HuH-7 (cell line): ENCODE measurements at places on chromosomes 6 and 20.

DNA sequence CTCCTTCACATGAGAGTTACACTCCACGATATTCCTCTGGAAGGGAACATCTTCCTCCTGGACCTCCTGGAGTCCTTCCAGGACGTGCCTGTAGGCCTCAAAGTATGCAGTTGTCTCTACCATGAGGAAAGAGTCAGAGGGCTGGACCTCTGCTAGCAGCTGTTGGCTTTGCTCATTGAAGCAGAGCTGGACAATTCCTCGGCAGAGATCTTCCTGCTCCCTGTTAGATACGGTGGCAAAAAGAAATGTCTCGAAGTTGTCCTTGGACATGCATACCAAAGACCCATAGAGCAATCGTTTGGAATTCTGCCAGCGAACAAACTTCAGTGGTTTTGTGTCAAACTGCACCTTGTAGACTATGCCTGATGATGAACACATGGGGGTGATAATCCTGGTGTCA is 7.7 kb downstream of the ZNFX1 start:
- no peak for DNase-seq

DNA sequence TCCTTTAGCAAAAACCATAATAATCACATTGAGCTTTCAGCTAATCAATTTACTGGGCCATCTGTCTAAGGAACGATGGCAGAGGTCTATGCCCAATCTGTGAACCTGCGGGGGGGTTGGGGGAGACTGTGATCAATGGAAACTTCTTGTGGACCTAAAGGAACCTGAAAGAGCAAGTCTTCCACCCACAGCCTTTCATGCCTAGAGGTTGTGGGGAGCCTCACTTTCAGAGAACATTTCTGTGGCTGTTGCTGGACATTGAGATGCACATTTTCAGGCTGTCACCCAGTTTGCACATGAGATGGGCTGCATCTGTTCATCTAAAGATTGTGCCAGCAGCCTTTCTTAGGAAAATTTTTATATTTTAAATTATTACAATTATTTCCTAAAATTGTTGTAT is 310.0 kb upstream of the SPTLC3 start:
- DNase-seq, result no peak

DNA sequence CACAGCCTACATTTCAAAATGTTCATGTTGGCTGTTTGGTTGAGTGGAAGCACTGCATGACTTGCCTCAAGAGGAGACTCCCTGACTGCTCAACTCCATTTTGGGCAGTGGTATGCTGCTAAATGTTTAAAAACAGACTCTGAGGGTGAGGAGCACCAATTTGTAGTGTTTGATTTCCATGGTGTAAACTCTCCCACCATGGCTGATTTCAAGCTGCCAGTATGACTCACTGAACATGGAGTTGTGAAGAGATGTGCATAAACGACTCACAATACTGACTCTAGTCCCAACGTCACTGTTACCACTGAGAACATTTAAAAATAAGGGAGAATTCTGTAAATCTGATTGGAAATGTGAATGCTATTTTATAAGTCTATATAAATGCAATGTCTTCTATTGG is 70.4 kb downstream of the BACH2 start:
- no peak for DNase-seq

GRCh38 chr6:81088145-81088544 is 664.3 kb downstream of the TENT5A start:
- DNase-seq, result no peak

- no peak for DNase-seq
Measured at GRCh38 chr20:36547186-36548005, 6.1 kb downstream of the MYL9 start.

GRCh38 chr20:32114305-32114960 is 4.9 kb downstream of the TM9SF4 start:
- DNase-seq, result no peak

DNA sequence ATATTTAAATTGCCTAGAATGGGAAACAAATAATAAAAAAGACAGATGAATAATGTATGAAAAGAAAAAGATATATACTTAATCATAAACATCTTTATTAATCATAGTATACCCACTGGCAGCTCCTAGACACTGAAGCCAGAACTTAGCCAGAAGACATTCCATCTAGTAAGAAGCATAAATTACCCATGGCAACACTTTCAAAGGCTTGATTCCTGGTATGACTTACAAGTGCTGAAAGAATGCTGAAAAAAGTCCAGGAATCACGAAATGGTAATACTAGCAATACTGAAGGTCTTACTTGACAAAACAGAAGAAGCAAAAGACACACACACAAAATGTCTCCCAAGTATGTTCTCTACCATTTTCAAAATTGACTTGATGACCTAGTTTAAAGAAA is 38.0 kb downstream of the RWDD2A start:
- DNase-seq, result no peak

DNA sequence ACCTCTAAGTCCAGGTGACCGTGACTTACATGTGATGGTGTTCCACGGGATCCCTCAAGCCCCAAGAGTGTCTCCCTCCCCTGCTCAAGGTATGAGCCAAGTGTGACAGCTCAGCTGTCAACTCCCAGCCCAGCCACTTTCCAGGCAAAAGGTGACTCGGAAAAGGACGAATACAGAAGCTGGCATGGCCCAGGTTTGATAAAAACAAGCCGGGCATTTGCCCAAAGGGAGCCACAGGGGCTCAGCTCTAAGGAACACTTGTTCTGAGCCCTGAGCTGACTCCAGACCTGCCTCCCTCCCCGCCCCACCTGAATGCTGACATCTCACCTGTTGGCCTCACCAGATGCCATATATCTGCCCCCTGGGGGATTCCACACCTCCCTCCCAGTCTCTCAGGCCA is 43.0 kb upstream of the BPIFA2 start:
- DNase-seq, result no peak

DNA sequence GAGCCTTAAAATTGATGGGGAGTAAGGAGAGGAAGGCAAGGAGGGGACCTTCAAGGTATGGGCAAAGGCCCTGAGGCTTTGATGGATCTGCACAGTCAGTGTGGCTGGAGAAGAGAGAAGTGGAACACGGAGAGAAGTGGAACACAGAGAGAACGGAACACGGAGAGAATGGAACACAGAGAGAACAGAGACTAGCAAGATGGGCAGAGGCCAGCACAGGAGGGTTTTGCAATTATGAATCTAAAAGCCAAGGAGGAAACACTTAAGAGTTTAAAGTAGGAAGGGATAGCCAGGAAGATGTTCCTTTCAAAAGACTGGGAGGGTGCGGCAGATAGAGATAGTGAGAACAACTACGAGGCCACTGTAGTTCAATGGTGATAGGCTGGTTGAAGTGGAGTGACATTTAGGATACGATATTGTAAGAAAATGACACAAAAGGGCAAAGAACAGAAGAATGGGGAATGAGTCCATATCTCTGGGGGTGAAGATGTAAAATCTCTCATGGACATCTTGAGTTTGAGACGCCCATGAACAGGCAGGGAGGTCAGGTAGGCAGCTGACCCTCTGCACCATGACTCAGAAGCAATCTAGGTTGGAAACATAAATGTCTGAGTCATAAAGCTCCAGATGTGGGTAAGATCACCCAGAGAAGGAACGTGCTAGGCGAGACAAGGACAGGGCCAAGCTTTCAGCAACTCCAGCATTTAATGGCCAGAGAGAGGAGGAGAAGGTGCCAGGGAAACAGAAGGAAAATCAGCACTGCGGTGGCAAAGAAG is 25.4 kb downstream of the ZMYND8 start:
- no peak for DNase-seq

DNA sequence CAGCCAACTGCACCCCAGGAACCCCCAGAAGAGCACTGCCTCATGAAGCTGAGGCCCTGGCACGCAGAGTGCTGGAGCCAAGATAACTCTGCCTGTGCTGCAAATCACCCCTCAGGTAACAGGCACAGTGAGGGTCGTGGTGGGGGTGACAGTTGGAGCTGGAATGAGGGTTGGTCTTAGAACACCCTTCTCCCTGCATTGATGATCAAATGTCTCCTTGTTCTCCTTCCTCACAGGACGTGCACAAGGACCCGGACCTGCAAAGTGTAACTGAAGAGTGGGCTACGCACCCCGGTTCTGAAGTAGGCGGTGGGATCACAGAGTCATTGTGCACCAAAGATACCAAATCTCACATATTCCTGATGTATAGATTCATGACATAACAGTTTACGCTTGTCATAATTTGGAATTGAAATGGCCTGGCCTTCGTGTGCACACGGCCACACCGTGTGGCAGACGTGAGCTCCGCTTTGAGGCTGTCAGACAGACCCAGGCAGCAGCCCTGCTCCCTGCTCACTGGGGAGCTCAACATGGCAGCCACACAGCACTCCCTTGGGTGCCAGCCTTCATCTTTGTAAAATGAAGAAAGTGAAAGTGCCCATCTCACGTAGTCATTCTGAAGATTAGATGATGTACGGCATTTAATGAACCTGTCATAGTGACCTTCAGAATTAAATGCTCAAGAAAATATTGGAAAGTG is 8.8 kb downstream of the THBS2 start:
- no peak for DNase-seq

GRCh38 chr6:119533603-119534279 is 184.2 kb upstream of the MAN1A1 start:
- no peak for DNase-seq

DNA sequence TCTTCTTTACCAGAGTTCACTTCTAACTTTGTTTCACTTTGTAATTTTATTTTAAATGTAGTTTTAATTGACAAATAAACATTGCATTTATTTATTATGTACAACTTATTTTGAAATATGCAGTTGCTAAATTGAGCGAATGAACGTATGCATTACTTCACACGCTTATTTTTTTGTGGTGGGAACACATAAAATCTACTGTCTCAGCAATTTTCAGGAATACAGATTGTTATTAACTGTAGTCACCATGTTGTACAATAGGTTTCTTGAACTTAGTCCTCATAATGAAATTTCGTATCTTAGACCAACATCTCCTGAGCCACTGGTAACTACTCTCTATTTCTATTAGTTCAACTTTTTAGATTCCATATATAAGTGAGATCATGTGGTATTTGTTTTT is 46.9 kb downstream of the NKAIN2 start:
- DNase-seq, result no peak

DNA sequence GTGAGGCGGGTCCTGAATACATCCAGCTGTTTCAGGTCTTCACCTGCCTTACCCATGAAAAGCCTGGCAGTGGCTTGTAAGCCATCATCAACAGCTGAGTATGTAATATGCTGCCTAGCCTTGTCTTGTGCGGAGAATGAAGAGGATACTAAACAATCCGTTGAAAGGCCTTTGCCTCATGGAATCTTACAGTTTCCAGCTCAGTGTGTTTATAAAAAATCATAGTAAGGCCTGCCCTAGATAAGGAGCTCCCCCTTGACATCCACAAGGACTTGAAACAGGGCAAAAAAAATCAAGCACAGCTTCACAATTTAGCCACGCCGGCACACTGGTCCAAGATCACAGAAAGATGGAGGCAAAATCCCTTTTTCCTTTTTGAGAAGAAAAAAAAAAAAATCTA is 115.7 kb downstream of the KIF16B start:
- no peak for DNase-seq

- DNase-seq, result no peak
Measured at GRCh38 chr6:48766349-48766748, 655.4 kb upstream of the PTCHD4 start.

DNA sequence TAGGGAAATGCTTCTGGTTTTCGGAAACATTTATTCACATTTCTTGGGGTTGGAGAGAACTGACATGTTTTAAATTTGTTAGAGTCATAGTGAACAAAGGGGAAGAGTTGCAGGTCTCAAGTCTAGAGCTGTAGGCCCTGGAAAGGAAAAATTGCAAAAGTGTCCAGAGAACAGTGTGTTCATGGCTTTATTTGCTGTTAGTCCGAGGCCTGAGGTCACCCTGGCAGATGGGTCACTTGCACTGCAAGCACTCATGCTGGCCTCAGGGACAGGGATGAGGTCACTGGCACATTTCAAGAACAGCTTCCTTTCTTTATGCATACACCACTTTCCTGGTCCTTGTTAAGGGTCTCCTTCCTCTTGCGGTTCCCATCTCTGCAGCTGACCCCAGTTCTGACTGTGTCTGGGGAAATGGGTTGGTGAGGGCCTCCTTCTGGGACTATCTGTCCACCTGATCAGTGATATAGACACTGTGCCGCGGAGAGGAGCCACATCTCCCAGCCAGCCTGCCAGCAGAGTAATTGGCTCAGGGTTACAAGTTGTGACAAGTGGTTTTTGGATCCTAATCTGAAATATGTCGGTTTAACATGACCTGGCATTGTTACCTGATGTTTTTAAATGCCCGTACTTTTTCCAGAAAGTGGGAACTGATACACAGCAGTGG is 194.0 kb downstream of the EYA4 start:
- DNase-seq, result peak; percentile 30

GRCh38 chr6:48996461-48997119 is 466.5 kb downstream of the MMUT start:
- DNase-seq, result no peak

DNA sequence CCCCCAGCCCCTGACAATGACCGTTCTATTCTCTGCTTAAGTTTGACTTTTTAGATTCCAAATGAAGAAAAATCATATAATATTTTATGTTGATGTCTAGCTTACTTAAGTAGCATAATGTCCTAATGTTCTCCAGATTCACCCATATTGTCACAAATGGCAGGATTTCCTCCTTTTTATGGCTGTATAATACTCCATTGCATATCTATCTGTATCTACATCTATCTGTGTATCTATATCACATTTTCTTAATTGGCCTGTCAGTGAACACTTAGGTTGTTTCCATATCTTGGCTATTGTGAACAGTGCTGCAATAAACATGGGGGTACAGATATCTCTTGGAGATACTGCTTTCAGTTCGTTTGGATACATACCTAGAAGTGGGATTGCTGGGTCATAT is 7.0 kb upstream of the LRP11 start:
- DNase-seq, result no peak

DNA sequence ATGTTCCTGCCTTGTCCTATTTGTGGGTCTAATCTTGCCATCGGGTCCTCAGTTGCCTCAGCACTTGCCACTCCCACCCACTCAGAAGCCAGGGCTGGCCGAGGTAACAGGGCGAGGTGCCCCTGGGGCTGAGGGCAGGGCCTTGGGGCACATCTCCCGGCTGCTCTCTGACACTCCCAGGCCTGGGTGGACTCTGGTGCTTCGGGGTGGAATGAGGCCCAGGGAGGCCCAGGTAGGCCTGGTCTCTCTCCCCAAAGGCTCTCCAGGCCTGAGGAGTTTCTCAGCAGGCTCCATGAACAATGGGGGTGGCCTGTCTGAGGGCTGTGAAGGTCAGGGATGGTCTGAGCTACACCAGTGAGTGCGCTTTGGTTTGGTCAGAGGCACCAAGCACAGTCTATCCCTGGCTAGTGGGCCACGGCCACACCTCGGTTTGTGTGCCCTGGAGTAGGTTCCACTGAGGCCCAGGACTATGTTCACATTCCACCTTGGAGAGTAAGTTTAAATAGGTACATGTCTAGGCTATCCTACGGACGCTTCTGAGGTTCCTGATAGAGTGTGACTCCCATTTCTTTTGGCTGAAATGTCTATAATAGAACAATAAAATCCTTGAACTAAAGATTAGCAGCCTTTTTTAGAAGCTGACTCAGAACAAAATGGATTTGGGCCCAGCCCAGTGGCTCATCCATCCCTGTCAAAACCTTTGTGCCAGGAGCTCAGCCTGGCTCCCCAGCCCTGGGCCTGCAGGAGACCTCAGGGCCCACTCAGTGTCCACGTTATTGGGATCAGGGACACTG is 78.8 kb downstream of the SLC24A3 start:
- DNase-seq, result no peak
